Endothelial cell (in vitro differentiated cells): ENCODE measurements at places on chromosomes 1 and 21.

- DNase-seq = no peak
Measured at GRCh38 chr1:118266436-118266835, 81.4 kb upstream of the SPAG17 start.

DNA sequence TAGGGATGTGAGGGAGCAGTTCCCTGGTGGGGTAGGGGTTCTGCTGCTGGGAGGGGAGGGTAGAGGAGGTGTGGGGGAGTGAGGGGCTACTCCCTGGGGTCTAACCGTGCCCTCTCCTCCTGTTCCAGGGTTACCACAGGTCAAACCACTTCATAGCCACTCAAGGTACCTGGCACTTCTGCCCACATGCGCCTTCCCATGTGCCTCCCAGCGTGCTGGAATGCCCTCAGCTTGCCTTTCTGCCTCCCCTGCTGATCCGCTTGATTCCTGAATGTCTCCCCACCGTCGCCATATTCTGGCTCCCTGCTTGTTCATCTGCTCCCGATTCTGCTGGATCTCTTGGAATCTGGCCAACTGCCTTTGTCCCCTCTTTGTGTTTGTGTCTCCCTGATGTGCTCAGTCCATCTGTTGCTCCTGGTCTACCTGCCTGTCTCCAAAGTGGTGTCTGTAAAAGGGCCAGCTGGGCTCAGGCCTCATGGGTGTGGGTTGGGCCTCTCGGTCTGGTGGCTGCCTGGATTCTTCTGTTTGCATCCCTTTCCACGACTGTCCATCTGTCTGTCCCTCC is 74.4 kb downstream of the PTPRU start:
- no peak for DNase-seq

DNA sequence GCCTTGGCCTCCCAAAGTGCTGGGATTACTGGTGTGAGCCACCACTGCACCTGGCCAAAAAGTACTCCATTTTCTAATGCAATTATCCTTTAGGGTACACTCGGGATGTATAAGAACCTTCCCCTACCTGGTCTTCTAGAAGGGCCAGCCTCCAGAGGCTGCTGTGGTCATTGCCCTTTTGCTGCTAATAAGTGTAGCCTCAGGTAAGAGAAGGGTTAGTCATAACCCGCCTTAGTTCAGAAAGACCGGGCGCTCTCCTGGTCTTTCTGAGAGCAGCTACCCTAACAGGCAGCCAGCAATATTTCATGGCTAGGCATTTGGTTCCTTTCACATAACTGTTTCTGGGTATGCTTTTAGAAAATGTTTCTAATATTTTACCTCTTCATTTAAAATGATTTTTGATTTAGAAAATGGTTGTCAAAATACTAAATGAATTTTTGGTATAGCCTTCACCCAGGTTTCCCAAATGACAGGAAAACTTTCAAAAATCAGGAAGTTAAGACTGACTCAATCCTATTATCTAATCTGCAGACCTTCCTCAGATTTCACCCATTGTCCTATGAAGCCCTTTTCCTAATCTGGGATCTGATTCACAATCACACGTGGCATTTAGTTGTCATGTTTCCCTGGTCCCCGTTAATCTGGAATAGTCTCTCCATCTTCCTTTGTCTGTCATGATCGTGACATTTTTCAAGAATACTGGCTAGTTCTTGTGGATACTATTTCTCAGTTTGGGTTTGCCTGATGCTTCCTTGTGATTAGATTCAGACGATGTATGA is 479.0 kb downstream of the SIPA1L2 start:
- no peak for DNase-seq

DNA sequence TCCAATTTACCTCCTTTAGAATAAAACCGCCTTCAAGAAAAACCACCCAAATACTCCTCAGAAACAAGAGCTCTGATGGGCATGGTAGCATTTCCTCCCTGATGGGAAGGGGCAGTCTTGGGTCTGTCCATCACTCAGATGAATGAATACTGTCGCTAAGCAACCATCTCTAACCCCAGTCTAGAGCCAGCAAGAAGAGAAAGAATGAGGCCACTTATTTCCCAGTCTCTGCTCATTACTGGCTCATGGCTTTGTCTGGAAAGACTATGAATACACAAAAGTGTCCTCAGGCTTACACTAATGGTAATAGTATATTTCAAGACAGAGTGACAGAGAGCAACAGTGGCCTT is 51.0 kb upstream of the F3 start:
- no peak for DNase-seq

DNA sequence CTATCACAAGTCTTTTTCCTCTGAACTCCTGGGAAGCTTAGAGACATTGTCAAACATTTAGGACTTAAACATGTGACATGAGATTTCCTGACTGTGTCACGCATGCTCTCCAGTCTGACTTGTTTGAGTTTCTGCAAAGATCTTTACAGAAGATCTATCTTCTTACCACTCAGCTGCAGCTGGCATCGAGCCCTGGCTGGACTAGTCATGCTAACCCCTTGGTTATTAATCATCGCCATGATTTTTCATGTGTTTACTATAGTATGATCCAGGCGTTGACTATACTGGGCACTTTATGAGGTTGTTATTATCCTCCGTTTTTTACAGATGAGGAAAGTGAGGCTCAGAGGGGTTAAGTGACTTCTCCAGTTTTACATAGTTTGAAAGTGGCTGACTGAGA is 18.1 kb upstream of the IRF2BP2 start:
- DNase-seq = no peak

DNA sequence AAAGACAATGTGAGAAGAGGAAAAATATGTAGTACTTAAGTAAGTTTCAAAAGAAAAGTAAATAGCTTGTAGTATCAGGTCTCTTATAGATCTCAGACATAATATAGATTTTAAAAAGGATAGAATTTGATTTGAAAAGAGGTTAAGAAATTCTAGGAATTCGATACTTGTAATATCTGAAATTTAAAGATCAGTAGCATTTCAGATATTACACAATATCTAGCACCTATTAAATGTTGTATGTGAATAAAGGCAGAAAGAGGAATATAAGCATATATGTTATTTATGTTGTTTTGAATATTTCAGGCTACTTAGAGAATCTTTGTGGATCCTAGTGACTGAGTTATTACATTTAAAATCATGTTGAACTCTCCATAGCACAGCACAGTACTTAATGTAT is 35.0 kb upstream of the METTL18 start:
- DNase-seq = no peak

DNA sequence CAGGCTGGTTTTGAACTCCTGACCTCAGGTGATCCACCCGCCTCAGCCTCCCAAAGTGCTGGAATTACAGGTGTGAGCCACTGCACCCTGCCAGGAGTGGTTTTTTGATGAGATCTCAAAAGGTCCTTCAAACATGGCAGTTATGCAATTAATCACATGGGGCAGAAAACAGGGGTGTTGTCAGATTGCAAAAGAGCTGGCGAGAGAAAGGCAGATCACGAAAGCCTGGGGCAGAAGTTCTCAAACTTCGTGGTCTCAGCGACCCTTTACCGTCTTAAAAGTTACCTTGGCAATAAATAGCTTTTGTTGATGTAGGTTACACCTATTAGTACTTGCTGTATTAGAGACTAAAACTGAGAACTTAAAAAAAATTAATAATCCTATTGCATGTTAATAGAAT is 16.1 kb downstream of the CNR2 start:
- no peak for DNase-seq

GRCh38 chr1:36773827-36774541 is 260.3 kb downstream of the GRIK3 start:
- DNase-seq = no peak
